ENCODE measurements at places on chromosomes 13 and 19.

- no peak for DNase-seq
Measured at GRCh38 chr13:78604782-78605611, 1.6 kb upstream of the POU4F1 start.

DNA sequence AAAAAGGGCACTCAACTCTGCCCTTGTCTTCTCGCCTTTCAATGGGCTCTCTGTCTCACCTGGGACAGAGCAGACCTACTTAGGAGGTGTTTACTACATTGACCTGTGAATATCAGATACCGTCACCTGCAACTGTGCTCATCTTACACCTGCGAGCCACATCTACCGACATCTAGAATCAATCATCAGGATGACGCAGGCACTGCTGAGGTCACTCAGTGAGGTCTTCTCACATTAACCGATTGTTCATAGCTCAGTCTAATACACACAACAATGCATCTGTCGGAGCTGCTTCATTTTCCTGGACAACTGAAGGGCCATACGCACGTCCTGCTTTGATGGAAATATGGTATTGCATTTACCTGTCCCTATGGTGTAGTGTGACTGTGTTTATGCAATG is 211.9 kb downstream of the FGF9 start:
- DNase-seq = no peak

GRCh38 chr19:10430505-10431253 is 10.3 kb downstream of the PDE4A start:
- no peak for DNase-seq

- DNase-seq = no peak
Measured at GRCh38 chr13:86892330-86892729, 778.8 kb upstream of the SLITRK5 start.

GRCh38 chr19:6970021-6970420 is 51.2 kb downstream of the MBD3L2B start:
- no peak for DNase-seq

GRCh38 chr19:13869281-13869680 is 7.7 kb upstream of the NANOS3 start:
- no peak for DNase-seq

- no peak for DNase-seq
Measured at GRCh38 chr13:31930901-31931522, 100.6 kb upstream of the FRY start.

- DNase-seq = no peak
Measured at GRCh38 chr13:113089693-113090414, 15.7 kb upstream of the F7 start.

- no peak for DNase-seq
Measured at GRCh38 chr19:11581740-11582139, 4.3 kb upstream of the ACP5 start.

DNA sequence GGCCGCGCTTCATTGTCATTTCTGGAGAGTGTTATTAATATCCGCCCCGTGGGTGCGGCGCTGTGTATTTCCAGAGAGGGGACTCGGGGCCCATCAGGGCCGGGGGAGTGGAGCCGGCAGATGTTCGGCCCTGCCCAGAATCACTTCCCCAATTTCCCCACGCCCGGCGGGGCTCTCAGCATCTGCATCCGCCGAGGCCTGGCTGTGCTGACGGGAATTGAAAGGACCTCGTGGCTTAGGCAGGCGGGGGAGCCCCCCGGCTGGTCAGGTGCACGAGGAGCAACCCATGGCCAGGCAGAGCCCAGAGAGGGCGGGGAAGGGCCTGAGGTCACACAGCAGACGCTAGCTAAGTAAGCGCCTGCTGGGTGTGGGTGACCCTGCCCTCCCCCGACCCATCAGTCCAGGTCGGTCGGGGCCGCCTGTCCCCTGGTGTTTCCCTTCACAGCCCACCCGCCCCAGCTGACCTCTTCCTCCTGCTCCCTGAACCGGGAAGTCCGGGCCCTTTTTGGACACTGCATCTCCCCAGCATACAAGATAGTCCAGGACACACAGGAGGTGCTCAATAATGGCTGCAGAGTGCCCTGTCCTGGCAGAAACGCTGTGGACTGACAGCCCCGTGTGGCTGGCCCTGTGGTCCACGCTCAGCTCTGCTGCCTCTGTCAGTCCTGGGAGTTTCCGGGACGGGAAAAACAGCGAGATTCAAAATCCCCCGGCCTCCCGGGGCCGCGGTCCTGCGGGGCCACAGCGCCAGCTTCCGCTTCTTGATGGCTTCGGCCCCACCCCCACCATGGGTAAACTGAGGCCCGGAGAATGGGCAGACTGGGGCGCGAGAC is 22.1 kb downstream of the ARID3A start:
- DNase-seq = no peak

DNA sequence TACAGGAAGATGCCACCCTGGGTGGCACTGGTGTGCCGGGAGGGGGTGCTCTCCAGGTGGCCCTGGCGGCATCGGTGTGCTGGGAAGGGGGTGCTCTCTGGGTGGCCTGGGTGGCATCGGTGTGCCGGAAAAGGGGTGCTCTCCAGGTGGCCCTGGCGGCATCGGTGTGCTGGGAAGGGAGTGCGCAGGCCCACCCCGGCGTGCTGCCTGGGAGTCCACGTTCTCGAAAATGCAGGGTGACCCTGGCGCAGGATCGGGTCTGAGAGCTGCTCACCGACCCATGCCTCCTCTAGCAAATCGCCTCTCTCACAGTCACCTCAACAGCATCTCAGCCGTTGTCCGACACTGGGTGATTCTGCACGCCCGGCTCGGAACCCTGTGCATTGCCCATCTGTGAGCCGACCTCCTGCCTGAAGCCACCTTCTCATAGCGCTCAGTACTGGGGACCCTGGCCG is 36.4 kb downstream of the RASA3 start:
- no peak for DNase-seq

DNA sequence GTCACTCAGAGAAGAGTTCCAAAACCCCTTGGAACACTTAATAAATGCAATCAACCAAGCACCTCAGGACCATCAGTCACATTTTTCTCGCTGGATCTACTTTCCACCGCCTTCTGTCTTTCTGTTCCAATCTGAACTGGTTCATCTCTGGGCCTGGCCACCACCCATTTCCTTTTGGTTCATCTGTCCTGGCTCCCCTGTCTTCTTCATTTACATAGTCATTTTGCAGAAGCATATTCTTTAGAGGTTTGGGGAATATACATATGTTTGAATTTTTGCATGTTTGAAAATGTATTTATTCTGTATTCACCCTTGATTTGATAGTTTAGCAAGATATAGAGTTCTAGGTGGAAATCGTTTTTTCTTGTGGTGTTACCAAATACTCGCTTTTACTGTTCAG is 188.2 kb downstream of the MTUS2 start:
- DNase-seq = no peak

- DNase-seq = no peak
Measured at GRCh38 chr13:76397413-76397812, 488.8 kb downstream of the KCTD12 start.

DNA sequence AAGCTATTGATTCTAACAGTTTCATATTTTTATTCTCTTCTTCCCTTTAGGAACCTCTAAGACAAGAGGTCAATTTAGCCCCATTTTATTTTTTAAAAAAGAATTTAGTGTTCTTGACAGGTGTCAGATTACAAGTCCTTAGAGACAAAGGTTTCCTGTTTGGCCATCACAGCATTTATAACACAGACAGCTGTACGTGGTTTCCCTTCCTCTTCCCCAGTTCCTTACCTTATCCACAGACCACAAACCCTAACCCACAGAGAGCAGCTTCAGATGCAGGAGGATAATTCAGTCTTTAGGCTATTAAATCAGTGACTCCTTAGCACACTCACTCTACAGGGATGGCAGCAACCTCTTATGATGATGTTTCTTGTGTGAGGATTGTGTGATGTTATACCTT is 1210.1 kb downstream of the DIAPH3 start:
- DNase-seq = no peak

- DNase-seq = no peak
Measured at GRCh38 chr19:46299004-46299509, 2.2 kb downstream of the HIF3A start.

DNA sequence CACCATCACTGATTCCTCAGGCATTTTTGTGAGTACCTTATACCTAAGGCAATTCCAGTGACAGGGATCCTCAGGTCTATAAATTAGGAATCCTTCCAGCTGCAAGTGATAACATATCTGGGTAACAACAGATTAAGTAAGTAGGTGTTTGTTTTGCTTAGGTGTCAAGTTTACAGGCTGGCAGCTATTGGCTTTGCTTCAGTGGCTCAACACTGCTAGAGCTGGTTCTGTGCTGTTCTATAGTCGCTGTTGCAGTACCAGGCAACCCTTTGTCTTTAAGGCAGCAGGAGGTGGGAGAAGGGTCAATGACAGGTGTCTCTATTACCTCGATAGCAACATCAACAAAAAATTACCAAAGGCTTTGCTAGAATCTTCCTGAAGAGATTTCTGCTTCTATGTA is 27.0 kb downstream of the SLC10A2 start:
- no peak for DNase-seq

GRCh38 chr13:21638319-21639282 is 32.3 kb upstream of the FGF9 start:
- DNase-seq = no peak

DNA sequence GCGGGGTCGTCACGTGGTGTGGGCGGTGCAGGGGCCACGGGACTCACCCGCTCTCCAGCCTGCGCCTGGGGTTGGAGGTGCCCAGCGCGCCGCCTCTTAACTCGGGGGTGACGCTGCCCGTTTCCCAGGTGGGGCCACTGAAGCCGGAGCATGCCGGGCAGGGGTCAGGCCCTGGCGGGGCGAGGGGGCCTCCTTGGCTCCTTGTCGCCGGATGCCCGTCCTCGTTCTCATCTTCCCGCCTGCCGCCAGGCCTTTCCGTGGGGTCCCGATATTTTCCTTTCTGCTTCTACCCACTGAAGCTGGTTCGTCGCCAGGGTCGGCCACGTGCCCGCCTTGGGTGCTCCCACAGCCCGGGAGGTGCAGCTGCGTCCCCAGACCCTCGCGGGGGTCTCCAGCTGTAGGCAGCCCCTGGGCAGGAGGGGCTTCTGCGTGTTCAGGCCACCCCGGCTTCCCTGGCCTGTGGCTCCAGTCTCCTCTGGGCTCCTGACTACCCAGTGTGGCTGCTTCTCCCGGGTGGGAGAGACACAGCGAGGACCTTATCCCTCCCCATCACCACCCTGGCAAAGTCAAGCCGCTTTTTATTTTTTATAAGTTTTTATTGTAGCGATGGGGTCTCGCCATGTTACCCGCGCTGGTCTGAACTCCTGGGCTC is 772 bp downstream of the FAM174C start:
- no peak for DNase-seq

DNA sequence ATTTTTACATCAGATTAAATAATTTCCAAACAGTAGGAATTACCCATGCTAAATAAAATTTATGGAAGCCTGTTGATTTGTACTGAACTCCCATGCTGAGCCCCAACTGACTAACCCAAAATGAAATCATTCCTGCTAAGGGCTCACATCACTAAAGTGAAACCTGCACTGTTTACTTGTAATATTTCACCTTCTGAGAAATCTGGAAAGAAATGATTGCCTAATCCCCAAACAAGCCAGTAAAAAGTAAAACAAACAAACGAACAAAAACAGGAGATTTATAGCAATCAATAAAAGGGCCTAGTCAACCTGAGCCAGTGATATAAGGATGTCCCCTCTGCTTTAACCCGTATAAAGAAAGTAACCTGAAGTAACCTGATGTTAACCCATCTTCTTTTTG is 1599.8 kb downstream of the OLFM4 start:
- no peak for DNase-seq

GRCh38 chr19:32020538-32020937 is 324.9 kb upstream of the ZNF507 start:
- no peak for DNase-seq

GRCh38 chr13:98576200-98576945 is 534 bp downstream of the STK24 start:
- DNase-seq = no peak

DNA sequence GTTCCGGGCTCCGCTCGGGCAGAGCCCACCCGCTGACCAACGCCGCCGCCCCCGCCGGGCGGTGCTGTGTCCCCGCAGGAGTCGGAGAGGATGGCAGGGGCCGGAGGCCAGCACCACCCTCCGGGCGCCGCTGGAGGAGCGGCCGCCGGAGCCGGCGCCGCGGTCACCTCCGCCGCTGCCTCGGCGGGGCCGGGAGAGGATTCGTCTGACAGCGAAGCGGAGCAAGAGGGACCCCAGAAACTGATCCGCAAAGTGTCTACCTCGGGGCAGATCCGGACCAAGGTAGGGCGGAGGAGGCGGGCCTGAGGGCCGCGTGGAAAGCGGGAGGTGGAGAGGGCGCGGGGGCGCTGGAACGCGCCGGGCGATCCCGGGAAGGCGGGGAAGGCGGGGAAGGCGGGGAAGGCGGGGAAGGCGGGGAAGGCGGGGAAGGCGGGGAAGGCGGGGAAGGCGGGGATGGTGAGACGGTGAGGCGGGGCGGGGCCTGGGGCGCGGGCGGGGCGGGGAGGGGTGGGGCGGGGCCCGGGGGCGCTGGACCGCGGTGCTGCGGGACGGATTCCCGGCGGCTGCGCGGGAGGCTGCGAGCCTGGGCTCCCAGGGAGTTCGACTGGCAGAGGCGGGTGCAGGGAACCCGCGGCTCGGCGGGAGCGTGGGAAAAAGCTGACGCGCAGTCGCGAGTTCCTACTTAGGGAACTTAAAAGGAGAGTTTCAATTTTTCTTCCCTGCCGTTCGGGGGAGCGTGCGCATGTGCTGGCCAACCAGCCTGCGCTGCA is 421 bp downstream of the DGKH start:
- no peak for DNase-seq

DNA sequence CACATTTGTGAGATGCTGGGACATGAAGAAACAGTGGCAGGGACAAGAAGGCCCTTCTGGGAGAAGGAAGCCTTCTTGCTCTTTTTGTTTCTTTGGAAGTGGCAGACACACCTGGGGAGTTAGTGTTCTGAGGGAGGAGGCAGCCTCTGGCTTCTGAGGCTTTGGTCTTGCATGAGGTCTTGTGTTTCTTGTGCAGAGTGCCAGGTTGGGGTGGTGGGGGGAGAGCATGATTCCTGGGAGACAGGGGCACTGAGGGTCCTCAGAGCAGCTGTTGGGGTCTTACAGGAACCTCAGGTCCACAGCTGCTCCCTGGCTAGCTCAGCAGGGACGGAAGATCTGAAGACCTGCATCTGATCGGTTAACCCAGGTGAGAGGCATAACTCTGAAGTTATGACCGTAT is 167.5 kb upstream of the ZNF536 start:
- DNase-seq = no peak

DNA sequence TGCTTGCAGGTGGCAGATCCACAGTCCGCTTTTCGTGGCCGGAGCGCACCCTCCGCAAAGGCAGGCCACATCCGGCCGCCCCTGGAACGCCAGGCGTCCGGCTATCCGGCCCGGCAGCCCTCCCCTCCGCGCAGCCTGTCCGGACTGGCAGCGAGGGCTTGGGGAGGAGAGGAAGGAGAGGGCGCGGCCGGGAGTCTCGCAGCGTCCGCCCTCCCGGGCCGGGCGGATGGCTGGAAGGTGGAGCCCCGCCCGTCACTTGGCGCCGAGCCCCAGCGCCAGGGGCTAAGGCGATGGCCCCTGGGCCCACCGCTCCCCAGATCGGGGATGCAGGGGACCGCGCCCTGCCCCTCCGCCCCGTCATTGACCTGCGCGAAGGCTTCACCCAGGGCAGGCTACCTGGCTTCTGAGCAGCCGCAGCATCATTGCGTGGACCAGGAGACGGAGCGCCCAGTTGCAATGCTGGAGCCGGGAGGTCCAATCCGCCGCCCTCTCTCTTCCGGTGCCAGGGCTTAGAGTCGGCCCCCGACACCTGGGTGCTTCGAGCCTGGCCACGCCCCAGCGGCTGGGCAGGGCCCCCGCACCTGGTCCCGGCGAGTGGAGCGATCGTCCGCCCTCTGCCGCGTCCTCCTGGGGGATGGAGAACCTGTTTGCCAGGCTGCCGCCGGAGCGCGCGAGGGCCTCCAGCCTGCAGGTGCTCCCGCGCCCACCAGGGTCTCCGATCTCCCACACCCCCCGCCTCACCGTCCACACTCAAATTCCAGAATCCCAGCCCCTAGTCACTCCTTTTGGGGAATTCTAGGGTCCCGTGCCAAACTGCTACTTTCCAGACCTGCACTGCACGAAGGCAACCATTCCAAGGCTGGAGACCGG is at the start of gene FUT1:
FUT1 (minus strand) TSS at position 146 of the 870 bp plus-strand sequence. CDS start 1,360 bp downstream, outside the sequence.
- no peak for DNase-seq

Data from stimulated activated CD8-positive, alpha-beta memory T cell treated with anti-CD3 and anti-CD28 coated beads, Interleukin-7, amount 100 ng/mL, for 4 hours (primary cell).